Activated naive CD4-positive, alpha-beta T cell treated with anti-CD3 and anti-CD28 coated beads, Interleukin-2, amount 10 ng/mL, durations not matched to agents 5 hours and 36 hours (primary cell): ENCODE measurements at places on chromosomes 3 and 15. TPM values are rescaled to one million over a fixed set of nuclear protein-coding genes. Genes with fewer than 3 reads are reported as not detected.

The SPSB4 gene
- not detected for total RNA-seq

The FNDC3B gene
- total RNA-seq: 10.4 TPM

The GANC gene
- 29.7 TPM for total RNA-seq

The WDR5B gene
- 5.7 TPM for total RNA-seq

The ACOX2 gene
- not detected for total RNA-seq

The FOXB1 gene
- total RNA-seq: 0.75 TPM

The LRRC49 gene
- total RNA-seq: not detected

The SHISA5 gene
- total RNA-seq: 142 TPM
